NCI-H187 treated with DMSO at 0.1 percent for 48 hours (cell line): ENCODE measurements at places on chromosomes 12 and 14.

DNA sequence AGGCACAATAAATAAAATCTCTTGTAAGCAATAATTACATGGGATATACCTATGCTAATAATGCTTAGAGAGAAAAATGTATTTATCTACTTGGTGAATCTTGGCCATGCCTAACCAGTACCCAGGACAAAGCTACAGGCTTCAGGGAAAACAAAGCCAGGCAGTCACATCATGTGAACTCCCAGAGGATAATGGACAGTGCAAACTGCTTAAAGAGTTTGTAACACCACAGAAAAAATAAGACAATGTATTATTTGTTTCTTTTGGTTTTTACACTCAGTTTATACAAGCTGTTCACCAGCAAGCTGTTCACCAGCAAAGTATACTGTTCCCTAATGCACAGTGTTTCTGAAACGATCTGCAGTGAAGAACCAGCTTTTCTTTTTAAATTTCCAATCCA is 38.0 kb downstream of the DICER1 start:
- DNase-seq: no peak

- DNase-seq: no peak
These were observed 68.7 kb downstream of the CCDC88C start for GRCh38 chr14:91348845-91349465.

GRCh38 chr14:54486685-54487084 is 2.1 kb downstream of the GMFB start:
- no peak for DNase-seq

- no peak for DNase-seq
These were observed 19.7 kb upstream of the NR1H4 start for GRCh38 chr12:100453951-100454350.

- DNase-seq: no peak
These were observed 2.9 kb downstream of the SMARCD1 start for GRCh38 chr12:50087995-50088394.

GRCh38 chr12:24560831-24561271 is 388.1 kb downstream of the BCAT1 start:
- DNase-seq: no peak

DNA sequence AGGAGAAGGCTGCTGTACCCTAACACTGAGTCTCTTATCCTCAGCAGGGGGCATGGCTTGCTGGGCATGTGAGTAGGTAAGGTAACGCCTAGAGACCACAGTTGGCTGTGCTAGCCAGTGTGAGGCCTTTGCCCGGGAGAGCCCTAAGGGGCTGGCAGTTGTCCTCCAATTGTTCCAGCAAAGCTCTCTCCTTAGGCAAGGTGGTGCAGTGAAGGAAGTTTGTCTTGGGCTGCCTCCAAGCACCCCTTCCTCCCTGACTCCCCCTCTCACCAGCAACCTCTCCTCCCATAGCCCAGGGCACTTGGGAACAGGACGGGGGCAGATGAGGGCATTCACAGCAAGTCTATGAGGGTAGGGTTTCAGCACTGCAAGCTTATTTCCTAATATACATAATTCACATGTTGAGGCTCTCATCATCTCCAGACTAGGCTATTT is 23.0 kb downstream of the LACRT start:
- no peak for DNase-seq

- no peak for DNase-seq
These were observed 309.3 kb downstream of the PDZRN4 start for GRCh38 chr12:41497409-41497808.

DNA sequence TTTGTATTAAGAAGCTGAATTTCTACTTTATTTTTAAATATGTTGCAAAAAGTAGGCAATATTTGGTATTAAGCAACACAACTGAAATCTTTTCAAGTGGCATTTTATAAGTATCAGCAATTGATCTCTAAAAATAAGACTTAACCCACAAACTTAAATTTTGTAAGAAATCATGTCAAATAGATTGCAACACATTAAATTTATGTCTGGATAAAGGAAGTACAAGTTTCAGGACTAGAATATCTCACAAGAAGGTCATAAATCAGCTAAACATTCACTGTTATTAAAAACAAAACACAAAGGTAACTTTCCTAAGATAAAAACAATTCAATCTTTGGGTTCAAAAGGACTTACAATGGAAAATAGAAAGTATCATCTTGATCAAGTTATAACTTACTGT is 32.8 kb downstream of the CPNE8 start:
- no peak for DNase-seq

DNA sequence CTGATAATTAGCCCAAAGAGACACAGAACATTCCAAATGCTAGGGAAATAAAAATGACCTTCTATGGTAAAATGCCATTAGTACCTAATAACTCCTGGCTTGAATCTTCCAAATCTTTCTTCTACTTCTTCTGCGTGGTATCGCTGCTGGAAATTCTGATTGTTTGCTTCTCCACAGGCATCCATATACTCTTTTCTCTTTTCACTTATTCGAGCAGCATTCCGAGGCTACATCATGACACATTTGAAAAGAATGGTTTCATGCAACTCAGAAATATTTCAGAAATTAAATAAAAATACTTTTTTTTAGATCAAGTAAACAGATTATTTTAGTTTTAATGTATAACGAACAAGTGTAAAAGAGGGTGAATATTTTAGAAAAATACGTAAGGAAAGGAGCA is 18.9 kb downstream of the ZCCHC8 start:
- no peak for DNase-seq

- DNase-seq: no peak
These were observed 8.9 kb upstream of the SAV1 start for GRCh38 chr14:50676814-50677516.

DNA sequence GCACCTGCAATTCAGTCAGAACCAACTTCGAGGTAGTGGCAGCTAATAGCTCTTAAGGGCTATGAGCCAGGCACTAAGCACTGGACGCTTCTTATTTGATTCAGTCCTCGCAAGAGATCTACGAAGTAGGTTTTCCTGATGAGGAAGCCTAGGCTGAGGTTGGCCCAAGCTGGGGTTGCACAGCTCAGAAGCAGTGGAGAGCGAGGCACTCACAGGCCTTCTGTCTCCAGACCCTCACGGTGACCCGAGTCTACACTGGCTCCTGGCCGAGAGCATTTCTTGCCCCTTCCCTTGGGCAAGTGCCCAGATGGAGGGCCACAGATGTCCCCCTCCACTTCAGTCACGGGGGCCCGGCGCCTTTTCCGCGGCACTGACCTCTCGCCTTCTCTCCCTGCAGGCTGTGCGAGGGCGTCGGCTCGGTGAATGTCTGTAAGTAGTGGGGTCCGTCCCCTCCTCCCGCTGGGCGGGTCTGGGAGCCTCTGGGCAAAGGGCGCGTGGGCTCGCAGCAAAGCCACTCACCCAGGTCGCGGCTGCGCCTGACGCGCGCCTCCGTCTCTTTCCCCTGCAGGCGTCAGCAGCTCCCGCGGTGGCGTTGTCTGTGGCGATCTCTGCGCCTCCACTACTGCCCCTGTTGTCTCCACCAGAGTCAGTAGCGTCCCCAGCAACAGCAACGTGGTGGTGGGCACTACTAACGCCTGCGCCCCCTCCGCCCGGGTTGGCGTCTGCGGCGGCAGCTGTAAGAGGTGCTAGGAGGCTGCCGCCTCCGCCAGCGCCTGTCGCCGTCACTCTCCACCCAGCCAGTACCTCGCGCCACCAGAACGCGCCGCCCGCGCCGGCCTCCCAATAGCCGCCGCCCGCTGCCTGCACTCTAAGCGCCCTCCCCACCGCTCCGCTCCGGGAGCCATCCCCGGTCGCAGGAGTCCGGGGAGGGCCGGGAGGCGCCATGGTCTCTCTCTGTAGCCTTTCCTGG is 13.1 kb downstream of the KRT83 start:
- DNase-seq: no peak

DNA sequence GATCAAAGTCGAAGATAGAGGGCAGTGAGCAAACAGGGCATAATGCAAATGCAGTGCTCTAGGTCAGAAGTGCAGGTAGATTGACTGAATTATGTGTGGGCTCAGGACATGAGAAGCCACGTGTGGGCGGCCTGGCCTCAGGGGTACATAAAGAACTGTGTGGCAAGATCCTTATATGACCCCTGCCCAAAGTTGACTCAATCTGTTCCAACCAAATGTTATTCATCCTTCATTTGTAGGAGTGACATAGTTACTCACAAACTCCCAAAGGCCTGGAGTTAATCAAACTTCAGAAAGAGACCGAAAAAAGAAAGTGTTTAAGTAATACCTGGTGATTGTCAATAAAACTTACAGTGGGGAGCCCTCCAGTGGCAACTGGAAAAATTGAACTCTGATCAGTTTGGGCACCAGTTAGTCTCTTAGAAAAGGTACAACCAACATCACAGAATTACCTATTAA is 150.4 kb upstream of the FAR2 start:
- DNase-seq: no peak

DNA sequence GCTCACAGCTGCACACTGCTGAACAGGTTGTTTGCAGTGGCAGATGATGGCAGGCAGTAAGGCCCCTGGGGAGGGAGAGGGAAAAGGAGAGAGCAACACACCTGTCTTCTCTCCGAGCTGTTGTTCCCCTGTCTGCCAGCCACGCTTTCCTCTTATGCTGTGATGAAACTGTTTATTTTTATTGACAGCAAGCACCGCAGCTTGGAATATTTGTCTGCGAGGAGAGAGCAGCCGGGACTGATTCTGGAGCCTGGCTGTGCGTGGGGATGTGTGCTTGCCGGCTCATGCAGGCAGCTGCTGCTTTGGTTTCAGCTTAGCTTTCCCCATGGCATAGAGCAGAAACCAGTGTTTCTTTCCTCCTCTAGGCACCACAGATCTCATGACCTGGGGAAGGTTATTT is 58.7 kb upstream of the KCNA5 start:
- peak; percentile 84 for DNase-seq

DNA sequence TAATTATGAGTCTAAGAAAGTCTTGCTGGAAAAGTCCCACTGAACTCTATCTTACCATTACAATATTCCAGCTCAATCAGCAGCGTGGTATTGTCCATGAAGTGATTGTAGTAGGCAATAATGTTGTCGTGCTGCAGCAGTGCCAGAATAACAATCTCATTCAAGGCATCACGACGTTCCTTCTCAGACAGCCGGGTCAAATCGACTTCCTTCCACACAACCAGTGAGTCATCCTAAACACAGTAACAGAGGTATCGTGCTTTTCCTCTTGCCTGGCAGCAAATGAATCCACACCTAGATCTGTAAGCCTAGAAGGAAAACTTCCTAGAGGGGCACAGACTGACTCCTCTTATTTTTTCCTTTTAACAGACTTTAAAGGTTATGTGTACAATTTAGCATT is 2.9 kb downstream of the NEK9 start:
- DNase-seq: no peak

GRCh38 chr12:123126294-123127181 is 24.4 kb downstream of the PITPNM2 start:
- no peak for DNase-seq

DNA sequence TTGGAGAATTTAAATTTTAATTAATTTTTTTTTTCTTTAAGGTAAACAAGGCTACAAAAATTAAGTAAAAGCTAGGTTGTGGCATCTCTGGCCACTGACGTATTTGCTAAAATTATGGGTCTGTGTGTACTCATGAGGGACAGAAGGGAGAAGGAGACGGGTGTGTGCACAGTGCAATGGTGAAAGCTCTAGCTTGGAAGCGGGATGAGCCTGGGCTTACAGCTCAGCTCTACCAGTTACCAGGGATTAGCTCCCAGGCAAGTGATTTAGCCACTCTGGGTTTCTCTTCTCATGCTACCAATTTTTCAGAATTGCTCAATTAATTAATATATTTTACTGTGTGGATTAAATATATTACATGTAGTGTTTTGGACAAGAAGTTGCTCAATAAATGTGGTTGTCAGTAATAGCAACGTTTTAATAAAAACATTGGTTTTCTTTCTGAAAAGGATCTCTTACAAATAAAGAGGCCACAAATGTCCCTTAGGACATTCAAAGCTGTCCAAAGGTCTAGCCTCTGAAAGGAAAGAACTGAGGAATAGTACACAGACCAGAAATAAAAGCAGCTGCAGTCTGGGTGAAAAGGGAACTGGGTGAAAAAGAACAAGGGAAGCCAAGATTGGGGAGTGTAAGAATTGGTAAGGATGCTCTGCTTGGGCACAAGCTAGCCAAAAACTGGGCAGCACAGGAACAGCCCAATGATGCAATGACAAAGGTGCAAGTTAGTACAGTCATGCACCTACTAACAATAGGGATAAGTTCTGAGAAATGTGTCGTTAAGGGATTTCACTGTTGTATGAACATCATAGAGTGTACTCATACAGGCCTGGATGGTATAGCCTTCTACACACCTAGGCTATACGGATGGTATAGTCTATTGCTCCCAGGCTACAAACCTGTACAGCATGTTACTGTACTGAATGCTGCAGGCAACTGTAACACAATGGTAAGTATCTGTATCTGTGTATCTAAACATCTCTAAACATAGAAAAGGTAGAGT is 61.7 kb downstream of the FERMT2 start:
- DNase-seq: no peak

DNA sequence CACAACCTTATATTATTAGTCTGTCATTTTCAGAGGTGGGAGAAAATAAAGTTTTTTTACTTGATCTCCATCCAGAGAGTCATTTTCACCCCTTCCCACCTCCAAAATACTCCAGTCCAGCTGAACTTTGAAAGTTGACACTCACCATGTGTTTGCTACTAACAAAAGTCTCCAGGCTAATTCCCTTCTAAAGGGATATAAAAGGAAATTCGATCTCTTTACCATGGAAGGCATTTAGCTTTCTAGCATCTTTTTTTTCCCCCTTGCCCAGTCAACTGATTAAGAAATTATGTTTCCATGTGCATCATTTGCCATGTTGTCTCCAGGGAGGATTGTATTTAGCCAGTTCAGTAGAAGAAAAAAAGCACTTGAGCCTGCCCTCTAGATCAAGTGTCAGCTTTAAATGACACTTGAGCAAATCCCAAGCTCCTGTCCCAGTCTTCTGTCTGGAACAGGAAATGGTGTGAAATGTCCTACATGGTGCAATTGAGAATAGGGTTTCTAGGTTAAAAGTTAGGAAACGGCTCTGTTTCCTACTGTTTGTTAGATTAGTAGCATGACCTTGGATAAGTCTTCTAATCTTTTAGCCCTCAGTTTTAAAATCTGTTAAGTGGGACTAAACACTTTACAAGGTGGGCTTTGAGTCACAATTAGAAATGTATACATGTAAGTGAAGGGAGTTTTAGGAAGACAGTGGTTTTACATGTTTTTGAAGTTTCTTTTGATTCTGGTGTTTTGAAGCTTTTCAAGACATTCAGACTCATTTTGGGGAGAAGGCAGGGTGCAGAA is 67.2 kb downstream of the GNS start:
- DNase-seq: peak; percentile 79

DNA sequence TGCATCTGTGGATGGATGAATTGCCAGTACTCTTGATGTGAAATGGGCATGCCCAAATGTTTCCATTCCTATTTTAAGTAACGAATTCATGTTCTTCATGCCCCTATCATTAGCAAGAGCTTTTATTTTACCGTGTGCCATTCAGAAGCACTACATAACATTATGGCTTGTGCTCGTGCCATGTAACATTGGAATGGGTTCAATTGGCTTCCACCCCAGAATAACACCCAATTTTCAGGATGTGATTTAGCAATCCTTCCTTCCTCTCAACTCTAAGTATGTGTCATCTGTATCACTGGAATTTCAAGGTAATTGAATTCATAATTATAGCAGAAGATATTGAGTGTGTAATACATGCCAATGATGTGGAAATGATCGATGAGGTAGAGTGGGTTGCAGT is 145.8 kb upstream of the TMPO start:
- no peak for DNase-seq
